ENCODE measurements at places on chromosomes 4 and X. TPM values are rescaled to one million over a fixed set of nuclear protein-coding genes. Genes with fewer than 3 reads are reported as not detected.

RIBC1 gene
- total RNA-seq: 2.9 TPM

DNA sequence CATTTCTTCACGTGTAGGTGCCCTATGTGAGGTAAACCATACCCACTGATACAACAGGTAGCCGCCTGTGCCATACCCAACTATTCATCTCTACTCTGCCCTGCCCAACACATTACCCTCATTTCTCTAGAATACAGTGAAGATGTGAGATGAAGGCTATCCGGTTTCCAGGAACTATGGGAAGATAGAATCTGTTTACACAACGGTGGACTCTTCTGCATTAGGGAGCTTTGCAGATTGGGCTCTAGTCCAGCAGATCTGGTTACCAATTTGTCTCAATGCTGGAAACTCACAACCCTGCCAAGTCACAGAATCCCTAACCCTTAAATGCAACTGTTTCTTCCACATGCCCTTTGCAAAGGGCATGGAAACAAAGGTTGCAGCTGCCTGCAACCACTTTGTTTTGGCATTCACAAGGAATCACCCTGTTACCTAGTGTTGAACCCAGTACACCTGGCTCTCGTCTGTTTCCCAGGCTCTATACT, 6.4 kb upstream of the SLAIN2 start:
- no peak for DNase-seq

DNA sequence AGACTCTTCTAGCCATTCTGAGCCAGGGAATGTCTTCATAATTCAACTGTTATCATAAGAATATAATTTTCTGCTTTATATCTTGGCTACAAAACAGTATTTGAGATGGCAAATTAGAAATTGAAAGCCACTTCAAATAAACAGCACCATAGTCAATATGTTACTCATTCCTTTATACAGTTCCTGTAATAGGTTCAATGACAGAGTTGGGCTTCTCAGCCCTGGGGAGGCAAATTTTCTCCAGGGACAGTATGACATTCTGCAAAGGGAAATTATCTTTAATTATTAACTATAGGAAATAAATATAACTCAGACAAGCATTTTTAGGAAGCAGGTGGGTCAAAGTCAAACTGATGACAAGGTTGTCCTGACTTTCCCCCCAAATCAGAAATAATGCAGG, 71.9 kb upstream of the RPS6KA6 start:
- no peak for DNase-seq

- DNase-seq: no peak
These were observed 886.9 kb downstream of the FAM133A start for GRCh38 chrX:94560930-94561329.

- DNase-seq: no peak
These were observed 106.9 kb downstream of the PPARGC1A start for GRCh38 chr4:23782778-23783437.

DNA sequence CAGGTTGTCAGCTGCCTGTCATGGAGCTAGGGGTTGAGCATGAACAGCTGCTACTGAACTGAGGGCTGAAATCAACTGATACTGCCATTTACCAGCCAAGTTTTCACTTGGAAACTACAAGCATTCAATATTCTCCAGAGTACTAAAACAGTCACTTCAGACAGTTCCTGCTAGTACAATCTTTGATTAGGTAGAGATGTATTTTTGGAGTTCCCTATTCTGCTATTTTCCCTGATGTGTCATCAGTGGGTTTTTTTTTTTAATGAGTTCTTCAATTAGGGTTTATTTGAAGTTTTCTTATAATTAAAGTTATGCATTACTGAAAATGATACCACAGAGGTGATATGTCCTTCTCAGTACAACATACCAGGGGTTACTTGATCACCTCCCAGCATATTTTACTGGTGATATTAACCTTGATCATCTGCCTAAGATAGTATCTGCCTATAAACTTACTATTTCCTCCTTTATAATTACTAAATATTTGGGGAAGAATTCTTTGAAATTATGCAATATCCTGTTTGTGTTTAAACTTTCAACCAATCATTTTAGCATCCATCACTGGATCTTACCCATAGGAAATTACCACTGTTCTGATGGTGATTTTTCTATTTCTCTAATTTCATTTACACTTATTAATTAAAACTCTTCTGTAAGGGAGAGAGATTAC, 13.6 kb downstream of the PDCL2 start:
- no peak for DNase-seq

- no peak for DNase-seq
These were observed 186.0 kb downstream of the MID1IP1 start for GRCh38 chrX:38987198-38987651.

DNA sequence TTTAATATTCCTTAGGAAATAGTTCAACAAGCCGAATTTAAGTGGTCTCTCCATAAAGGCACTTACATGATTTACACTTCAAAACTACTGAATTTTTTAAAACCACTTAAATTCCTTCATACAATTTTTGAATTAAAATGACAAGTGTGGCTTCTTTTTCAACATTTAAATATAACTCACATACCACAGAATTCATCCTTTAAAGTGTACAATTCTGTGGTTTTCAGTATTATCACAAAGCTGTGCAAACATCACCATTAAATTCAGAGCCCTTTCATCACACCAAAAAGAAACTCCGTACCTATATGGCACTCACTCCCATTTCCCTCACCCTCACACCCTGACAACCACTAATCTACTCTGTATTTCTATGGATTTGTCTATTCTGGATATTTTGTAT, 200.9 kb upstream of the MAB21L2 start:
- DNase-seq: no peak

BEX3 gene
- total RNA-seq: 95.4 TPM

GRCh38 chr4:158322109-158322508, 111.8 kb downstream of the TMEM144 start:
- DNase-seq: no peak

FOXR2 gene
- total RNA-seq: not detected

GRCh38 chr4:168247603-168248002, 70.9 kb downstream of the DDX60 start:
- DNase-seq: no peak

DNAAF6 gene
- total RNA-seq: not detected

DNA sequence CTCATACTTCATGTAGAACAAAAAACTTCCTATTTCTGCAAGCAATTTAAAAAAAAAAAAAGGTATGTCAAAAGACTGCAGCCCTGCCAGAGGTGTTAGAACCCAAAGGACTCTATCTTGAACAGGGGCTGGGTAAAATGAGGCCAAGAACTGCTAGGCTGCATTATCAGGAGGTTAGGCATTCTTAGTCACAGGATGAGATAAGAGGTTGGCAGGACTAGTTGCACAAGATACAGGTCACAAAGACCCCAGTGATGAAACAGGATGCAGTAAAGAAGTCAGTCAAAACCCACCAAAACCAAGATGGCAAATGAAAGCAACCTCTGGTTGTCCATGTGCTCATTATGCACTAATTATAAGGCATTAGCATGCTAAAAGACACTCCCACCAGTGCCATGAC, 104.1 kb downstream of the ANOS1 start:
- DNase-seq: no peak

FRMPD3 gene
- total RNA-seq: 0.59 TPM

FGD1 gene
- total RNA-seq: 3.3 TPM

GAGE13 gene
- not detected for total RNA-seq
